ENCODE measurements at places on chromosomes 16 and 17. TPM values are rescaled to one million over a fixed set of nuclear protein-coding genes. Genes with fewer than 3 reads are reported as not detected.

- H3K36me3 ChIP-seq: no peaks in the 10 kb centered on the region
- H3K27ac ChIP-seq: no peak overlapping the region
- peak overlapping the region; percentile 11 for H3K4me3 ChIP-seq
- DNase-seq: no peak
Observed at GRCh38 chr16:49491771-49492761, 118.5 kb downstream of the C16orf78 start.

DNA sequence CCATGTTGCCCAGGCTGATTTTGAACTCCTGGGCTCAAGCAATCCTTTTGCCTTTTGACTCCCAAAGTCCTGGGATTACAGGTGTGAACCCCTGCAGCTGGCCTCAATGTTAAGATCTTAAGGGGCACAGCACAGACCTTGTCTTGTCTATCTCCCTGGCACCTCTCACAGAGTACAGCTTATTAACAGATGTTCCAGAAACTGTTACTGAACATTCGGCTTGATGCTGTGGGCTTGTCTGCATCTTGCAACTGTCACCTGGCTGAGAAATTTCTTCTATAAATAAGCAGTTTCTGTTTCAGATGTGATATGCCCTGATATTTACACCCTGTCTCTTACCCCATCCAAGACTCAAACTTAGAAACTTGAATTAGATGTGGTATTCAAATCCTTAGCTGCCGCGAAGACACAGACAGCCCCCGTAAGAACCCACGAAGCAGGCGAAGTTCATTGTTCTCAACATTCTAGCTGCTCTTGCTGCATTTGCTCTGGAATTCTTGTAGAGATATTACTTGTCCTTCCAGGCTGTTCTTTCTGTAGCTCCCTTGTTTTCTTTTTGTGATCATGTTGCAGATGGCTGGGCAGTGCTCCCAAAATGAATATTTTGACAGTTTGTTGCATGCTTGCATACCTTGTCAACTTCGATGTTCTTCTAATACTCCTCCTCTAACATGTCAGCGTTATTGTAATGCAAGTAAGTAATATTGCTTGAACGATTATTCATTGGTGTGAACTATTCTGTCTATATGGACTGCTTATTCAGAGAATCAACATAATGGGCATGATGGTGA, at the start of gene TNFRSF17:
Gene TNFRSF17 (plus strand): TSS at position 450 of the 791 bp plus-strand sequence. CDS start 115 bp downstream, at position 565.
- H3K27me3 ChIP-seq: no peaks in the 10 kb centered on the region
- H3K36me3 ChIP-seq: no peaks in the 10 kb centered on the region

DNA sequence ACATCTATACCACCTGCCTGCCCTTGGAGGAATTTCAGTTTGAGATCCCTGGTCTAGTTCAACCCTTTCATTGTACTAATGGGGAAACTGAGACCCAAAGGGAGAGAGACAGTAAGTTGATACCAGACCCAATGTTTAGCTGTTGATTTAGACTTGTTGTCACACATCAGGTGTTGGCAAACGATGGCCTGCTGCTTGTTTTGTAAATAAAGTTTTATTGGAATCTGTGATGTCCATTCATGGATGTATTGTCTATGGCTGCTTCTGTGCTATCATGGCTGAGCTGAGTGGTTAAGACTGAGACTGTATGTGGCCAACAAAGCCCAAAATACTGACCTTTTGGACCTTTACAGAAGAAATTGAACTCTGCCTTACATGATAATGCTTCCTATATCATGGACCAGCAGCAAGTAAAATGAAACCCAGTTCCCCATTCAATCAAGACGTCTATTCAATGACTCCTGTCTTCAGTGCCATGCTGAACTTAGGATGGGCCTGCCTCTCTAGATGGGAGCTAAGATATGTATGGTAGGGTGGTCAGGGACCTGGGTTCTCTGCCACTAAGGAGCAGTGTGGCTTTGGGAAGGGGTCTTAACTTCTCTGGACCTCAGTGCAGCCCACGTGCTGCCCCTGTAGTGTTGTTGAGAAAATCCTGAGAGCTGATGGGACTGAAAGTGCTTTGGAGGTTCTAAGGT, 111.0 kb downstream of the IRX5 start:
- no peaks in the 10 kb centered on the region for H3K27me3 ChIP-seq
- H3K36me3 ChIP-seq: no peaks in the 10 kb centered on the region
- H3K4me1 ChIP-seq: no peaks in the 10 kb centered on the region
- H3K4me3 ChIP-seq: no peak overlapping the region
- DNase-seq: no peak

DNA sequence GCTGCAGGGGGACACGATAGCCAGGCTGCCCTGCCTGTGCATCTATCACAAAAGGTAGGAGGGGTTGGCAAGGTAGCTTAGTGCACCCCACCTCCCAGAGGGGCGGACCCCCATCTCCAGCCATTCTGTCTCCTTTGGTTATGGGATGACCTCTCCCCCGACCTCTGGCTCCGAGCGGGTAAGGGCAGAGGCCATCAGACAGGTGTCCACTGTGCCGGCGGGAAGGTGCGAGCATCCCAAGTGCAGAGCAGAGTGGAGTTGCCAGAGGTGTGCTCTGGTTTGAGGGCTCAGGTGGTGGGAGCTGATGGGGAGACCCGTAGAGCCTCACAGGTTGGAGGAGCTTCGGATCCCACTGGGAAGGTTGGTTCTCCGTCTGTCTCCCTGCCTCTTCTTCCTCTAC, 11.7 kb downstream of the LDHD start:
- H3K4me3 ChIP-seq: no peak overlapping the region
- peaks cover 30% of the 10 kb centered on the region for H3K4me1 ChIP-seq
- H3K27me3 ChIP-seq: no peaks in the 10 kb centered on the region
- no peaks in the 10 kb centered on the region for H3K36me3 ChIP-seq
- no peak for DNase-seq

MEOX1 gene
- 0.21 TPM for total RNA-seq

DNA sequence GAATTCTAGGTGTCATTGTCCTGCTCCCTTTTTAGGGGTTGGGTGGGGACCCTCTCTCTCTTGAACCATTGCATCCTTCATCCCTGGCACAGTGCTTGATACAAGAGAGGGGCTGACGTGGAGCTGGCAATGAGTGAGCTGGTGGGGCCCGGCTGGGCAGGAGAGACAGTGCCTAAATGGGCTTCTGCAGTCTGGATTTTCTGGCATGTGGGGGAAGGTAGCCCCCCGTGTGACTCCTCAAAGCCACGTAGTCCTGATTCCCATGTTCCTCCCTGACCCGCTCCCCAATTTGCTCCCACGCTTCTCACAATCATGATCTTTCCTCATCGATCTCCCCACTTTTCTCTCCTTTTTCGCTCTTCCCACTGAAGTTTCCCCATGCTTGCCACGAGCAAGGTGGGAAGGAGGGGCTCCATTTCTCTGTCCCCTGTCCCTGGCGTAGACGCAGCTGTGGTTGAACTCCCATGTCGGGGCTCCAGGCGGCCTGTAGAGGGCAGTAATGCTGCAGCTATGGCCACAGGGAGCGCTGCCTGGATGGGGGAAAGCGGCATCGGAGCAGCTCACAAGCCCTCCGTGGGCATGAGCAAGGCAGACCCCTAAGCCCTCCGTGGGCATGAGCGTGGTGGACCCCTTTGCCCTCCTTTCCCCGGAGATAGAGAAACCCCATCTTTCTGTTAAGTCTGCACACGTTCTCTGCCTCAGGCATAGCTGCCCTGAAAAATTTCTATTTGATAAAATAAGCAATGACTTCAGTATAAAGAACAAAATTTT, 47.5 kb downstream of the HAPSTR1 start:
- H3K4me3 ChIP-seq: peak overlapping the region; percentile 42
- no peak for DNase-seq
- H3K27ac ChIP-seq: no peak overlapping the region
- 0 out of 2 replicates have a peak, but pooled peaks cover 13% of the 10 kb centered on the region for H3K4me1 ChIP-seq
- no peaks in the 10 kb centered on the region for H3K27me3 ChIP-seq
- H3K36me3 ChIP-seq: no peaks in the 10 kb centered on the region

PEMT gene
- total RNA-seq: 27.0 TPM

Data from Panc1 (cell line).